KG1 (cell line): ENCODE measurements at places on chromosomes 12 and 14.

- DNase-seq = no peak
Observed at GRCh38 chr12:19518209-19518608, 78.9 kb downstream of the AEBP2 start.

GRCh38 chr12:230925-231671, 17.1 kb upstream of the SLC6A12 start:
- no peak for DNase-seq

DNA sequence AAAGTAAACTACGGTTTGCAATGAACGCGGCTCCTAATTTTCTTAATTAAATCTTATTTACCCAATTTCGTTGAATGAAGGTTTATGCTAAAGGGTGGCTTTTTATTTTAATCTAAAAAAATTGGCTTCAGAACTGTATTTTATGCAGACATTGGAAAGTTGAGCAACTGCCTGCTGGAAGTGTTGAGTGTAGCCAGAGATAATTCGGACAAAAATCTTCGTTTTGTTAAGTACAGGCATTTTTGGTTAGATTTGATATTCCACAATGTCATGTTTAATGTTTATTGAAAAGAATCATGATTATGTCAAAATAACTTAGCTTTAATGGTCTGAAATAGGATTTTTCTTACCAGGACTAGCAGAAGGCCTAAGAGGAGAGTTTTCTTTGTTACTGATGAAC, 875 bp downstream of the IRAK3 start:
- DNase-seq = no peak

DNA sequence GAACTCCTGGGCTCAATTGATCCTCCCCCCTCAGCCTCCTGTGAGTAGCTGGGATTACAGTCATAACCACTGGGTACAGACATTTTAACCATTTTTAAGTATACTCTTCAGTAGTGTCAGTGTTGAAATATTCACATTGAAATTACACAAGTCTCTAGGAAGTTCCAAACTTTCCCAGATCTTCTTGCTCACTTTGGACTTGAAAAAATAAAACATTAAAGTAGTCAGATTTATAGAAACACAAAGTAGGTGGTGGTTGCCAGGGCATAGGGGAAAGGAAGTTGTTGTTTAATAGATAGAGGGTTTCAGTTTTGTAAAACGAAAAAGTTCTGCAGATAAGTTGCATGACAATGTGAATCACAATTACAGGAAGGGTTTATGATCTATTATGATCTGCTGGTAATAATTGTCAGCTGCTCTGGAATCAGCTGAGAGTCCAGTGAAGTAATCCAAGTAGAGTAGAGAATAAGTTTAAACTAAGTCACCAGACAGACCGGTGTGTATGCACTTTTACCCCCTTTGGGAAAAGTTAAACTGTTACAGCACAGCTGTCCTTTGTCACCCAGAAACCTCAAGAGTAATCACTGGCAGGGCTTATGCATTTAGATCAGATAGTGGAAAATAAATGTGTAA, 27.4 kb downstream of the PCNX1 start:
- DNase-seq = no peak

- DNase-seq = no peak
Observed at GRCh38 chr12:42935756-42936155, 346.2 kb upstream of the PRICKLE1 start.

DNA sequence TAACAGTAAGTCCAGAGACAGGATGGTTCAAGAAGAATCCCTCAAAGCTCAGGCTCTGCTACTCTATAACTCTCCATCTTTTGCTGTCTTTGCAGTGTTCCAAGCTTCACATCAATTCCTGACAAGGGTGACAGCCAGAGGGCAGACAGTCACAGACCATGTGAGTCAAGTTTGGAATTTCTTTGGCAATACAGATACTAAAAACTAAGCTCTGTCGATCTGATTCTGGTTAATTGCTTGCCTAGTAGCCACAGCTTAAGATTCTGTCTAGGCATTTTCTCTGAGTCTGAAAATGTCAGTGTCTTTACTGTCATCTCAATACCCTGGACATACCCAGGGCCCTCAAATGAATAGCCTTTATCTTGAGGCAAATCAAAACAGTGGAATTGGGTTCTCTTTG, 153.7 kb downstream of the CEP128 start:
- no peak for DNase-seq

GRCh38 chr12:6688543-6688998, 604 bp downstream of the ZNF384 start:
- peak; percentile 93 for DNase-seq

GRCh38 chr14:50383618-50384225, 13.0 kb downstream of the CDKL1 start:
- no peak for DNase-seq

DNA sequence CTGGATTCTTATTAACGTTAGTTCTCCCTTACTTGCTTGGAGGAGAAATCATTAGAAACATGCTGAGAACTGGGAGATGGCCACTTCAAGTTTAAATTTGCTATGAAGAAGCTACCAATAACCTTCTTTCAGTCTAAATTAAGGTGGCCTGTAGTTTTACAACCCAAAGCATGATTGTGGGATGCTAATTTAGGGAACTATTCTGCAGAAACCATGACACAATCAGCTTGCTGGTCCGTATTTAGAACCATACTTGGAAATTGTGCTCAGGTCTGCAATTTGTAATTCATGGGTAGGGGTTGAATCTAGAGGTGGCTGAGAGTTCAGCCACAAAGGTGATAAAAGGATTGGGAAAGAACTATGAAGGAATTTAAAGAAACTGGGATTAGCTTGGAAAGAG, 405.7 kb downstream of the RAD51B start:
- DNase-seq = no peak

DNA sequence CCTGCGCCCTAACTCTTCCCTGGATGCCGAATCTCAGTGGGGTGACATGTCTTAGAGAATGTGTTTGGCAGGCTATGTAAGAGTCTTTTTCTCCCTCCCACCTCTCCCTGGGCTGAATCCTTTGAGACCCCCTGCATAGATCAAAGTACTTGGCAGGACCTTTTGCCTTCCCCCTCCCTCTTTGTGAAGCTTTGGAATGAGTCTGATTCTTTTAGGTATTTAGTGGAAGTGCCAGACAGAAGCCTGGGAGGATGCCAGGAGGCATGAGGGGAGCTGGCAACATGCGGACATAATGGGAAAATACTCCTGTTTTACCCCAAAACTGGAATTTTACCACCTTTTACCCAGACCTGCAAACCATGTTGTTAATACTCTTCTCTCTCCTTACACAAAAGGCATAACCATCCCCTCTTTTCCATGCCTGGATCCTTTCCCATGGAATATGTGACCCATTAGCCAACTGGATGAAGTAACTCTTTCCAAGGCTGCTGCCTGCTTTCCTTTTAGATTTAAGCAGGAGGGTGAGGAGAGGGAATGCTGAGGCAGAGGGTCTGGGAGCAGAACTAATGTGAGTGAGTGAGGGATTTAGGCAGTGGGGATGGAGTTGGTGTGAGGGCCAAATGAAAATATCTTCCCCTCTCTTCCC, 41.7 kb downstream of the TTLL5 start:
- no peak for DNase-seq

GRCh38 chr12:95836630-95837239, 22.0 kb upstream of the SNRPF start:
- DNase-seq = no peak

GRCh38 chr14:33692762-33693161, 258.1 kb downstream of the EGLN3 start:
- DNase-seq = no peak
